ENCODE measurements at places on chromosomes 1 and 21.

DNA sequence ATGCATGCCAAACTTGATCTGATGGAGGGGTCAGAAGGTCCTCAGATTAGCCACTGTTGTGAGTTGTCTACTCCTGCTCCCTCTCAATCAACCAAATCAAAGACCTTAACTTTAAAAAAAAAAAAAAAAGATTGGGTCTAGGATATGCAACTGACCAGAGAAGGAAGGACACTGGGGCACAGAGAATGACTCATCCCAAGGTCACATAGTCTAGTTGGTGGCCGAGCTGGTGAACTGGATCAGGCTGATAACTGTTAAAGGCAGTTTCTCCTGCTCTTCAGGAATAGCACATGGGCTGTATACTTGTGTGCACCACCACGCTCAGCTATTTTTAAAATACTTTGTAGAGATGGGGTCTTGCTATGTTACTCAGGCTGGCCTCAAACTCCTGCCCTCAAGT lies 14.8 kb upstream of the S100A7 start:
- no peak for DNase-seq

GRCh38 chr1:25699500-25700143 lies 83.0 kb downstream of the MAN1C1 start:
- no peak for DNase-seq

DNA sequence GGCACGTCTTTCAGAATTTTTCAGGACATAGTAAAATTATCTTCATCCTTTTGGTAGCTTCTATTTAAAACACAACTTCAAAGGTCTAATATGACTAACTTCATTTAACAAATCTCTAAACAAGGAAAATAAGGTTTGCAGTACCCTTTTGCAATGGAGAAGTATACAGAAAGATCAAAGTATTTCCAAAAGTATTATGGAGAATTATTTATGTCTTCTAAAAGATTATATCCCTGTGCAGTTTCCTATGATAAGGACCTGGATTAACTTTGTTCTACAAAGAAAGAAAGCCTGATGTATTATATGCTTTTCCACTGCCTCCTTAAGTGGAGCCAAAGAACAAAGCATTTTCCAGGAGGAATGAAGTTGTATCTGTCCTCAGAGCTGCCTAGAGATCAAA lies 353.0 kb upstream of the RUNX1 start:
- no peak for DNase-seq

GRCh38 chr1:84510668-84511067 lies 4.3 kb upstream of the GNG5 start:
- no peak for DNase-seq

DNA sequence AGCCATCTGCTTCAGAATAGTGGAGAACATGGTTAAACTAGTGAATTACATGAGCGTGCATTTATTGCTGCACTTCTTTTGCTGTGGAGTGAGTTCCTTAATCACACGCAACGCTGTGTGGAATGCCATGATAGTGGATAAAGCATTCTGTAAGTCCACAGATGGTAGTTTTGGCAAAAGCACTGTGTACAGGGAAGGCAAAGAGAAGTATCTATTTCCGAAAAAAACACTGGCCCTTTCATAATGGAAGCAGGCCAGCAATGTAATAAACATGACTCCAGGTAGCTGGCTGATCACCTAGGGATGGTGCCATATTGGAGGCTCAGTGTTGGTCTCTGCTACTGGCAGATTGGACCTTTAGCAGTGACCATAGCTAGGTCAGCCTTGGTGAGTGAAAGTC lies 67.6 kb downstream of the FH start:
- DNase-seq, result no peak

Measured in fibroblast of the conjunctiva (primary cell).